ENCODE measurements at places on chromosomes 5 and 9.
A peak's percentile ranks its signal among the peaks of the same experiment; 100 is the strongest.

GRCh38 chr5:74482990-74483389 lies 157.5 kb downstream of the ENC1 start:
- DNase-seq = no peak

- DNase-seq = no peak
These were observed 108.9 kb downstream of the ICE1 start for GRCh38 chr5:5531371-5531770.

GRCh38 chr9:4421847-4422246 lies 68.4 kb upstream of the SLC1A1 start:
- no peak for DNase-seq

GRCh38 chr5:73358366-73358765 lies 90.2 kb downstream of the FOXD1 start:
- DNase-seq = no peak

GRCh38 chr9:81754245-81754644 lies 64.9 kb upstream of the TLE1 start:
- DNase-seq = no peak

DNA sequence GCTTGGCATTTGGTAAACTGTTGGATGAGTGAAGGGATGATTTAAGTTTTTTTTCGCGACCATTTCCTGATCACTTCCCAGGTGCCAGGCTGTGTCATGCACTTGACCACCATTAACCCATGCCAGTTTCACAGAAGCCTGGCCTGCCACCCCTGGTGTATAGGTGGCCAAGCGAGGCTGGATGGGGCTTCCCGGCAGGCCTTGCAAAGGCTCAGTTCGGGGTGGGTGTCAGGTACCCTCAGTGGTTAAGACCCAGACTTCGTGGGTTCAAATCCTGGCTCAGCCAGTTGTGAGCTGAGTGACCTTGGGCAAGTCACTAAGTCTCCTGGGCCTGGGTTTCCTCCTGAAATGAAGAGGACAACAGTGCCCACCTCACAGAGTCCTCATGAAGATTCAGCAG lies 2.3 kb downstream of the MED22 start:
- no peak for DNase-seq

- no peak for DNase-seq
These were observed 410.3 kb upstream of the PRR16 start for GRCh38 chr5:120053841-120054240.

DNA sequence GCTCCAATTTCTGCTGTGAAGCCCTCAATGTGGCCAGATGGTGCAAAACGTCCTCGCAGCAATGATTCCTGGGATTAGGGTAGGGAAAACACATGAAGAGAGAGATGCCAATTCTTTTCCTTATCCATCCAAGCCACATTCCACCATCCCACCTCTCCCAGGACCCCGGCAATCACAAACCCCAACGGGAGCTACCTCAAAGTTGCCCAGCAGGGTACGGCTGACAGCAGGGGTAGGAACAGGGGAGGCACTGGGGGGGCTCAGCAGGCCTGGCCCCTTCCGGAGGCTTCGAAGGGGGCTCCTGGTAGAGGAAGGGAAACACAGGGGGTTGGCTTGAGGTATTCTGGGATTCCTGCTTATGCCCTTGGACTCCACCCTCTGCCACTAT lies 3.4 kb upstream of the STOML2 start:
- no peak for DNase-seq

DNA sequence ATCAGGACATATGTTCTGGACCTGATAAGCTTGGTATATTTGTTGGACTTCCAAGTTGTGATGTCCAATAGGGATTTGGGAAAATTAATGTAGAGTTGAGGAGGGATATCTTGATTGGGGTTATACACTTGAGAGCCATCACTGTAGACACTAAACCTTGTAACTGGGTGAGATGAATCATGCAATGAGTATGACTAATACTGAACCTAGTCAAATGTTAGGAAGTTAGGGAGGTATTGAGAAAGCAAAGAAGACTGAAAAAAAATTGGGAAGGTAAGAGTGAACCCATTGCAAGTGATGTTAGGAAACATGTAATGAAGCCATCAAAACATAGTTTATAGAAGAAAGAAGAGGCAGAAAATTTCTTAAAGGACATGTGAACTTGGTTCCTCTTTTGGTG lies 668.4 kb upstream of the CDH9 start:
- no peak for DNase-seq

DNA sequence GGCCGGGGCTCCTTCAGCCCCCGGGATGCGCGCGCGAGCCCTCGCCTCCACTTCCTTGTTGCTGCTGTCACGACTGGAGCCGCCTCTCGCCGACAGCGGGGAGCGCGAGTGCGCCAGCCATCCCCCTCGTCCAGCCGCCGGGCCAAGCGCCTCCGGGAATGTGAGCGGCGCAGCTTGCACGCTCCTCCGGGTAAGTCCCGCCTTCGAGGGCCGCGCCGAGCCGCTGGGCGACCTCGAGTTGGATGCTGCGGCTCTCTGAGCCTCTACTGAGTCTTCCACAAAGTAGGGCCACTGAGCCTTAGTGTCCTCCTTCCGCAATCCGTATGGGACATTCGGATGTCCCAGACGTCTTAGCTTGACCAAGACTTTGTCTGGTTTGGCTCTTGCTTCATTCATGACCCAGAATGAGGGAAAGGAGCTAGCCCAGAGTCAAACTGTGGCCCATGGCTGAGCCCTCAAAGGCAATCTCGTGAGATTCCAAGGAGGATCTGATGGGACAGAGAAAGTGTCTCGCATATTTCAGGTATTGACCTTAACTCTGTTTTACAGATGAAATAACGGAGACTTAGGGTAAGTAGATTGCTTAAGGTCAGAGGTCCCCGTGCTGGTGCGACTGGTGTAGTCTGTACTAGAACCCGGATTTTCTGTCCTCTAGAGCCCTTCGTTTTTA lies 586 bp downstream of the HMGXB3 start:
- DNase-seq = peak; percentile 2

GRCh38 chr5:135208903-135209721 lies 175.1 kb upstream of the PITX1 start:
- no peak for DNase-seq

GRCh38 chr5:86542532-86542931 lies 75.2 kb upstream of the COX7C start:
- no peak for DNase-seq

Data from stimulated activated CD4-positive, alpha-beta T cell treated with anti-CD3 and anti-CD28 coated beads, Interleukin-15, amount 100 ng/mL, for 1 hour (primary cell).